ENCODE measurements at places on chromosomes 7 and 10. TPM values are rescaled to one million over a fixed set of nuclear protein-coding genes. Genes with fewer than 3 reads are reported as not detected.

Gene IFIT3
- 15.2 TPM for polyA plus RNA-seq

Gene CYP3A5
- 2.0 TPM for polyA plus RNA-seq

Gene ZNF479
- not detected for polyA plus RNA-seq

Gene ADAM22
- polyA plus RNA-seq, result 3.7 TPM

Gene SPDYE8
- polyA plus RNA-seq, result 0.69 TPM

Gene CUZD1
- 1.9 TPM for polyA plus RNA-seq

Gene TM9SF3
- polyA plus RNA-seq, result 185 TPM

Gene CALU
- 222 TPM for polyA plus RNA-seq

Gene ADIRF
- polyA plus RNA-seq, result 18.9 TPM

Gene PRLHR
- polyA plus RNA-seq, result 0.03 TPM

Gene TRIM50
- polyA plus RNA-seq, result not detected

DNA sequence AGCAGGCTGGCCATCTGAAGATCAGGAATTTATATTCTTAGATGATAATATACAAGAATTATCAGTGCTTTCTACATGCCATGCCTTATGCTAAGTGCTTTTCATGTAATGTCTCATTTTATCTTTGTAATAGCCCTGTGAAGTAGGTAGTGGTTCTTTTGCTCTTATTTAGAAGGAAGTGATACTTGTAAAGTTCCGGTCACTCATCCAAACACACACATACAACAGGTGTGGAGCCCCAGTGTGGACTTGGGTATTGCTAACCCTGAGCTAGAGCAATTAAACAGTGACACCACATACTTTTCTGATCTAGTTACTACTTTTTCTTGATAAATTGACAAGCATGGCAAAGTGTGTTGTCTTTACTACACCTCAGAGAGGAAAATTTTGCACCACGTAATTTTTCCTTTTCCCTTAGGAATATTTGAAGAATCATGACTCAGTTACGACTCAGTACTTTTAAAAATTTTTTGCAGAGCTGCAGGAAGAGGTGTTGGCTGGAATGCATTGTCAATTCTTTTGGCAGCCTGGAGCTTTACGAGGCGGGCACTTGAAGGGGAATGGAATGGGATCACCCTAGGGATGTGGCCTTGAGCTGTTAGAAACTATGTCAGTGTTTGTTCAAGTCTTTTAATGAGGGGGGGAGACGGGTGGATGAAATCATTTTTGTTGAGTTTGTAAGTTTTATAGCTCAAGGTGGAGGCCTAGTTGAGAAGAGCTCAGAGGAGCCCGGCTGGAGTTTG is 212.5 kb upstream of the CELF2 start:
- no peak for DNase-seq

- no peak for DNase-seq
These were observed 63.3 kb upstream of the CHST15 start for GRCh38 chr10:124156524-124157260.

GRCh38 chr7:140200061-140200989 is 23.5 kb upstream of the KDM7A start:
- DNase-seq, result no peak

DNA sequence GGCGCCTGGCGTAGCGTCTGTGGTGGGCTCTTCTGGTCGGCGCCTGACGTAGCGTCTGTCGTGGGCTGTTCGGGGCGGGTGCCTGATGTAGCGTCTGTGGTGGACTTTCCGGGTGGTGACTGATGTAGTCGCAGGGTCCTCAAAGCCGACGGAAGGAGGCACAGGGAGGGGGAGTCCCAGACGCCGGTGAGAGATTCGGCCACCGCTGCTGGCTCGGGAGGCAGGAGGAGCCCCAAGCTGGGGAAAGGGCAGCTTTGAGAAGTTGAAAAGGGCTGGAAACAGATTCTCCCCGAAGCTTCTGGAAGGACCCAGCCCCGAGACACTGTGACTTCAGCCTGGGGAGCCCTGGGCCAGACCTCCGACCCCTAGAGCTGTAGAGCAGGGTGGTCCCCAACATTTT is 105.7 kb downstream of the DNAJB6 start:
- no peak for DNase-seq

DNA sequence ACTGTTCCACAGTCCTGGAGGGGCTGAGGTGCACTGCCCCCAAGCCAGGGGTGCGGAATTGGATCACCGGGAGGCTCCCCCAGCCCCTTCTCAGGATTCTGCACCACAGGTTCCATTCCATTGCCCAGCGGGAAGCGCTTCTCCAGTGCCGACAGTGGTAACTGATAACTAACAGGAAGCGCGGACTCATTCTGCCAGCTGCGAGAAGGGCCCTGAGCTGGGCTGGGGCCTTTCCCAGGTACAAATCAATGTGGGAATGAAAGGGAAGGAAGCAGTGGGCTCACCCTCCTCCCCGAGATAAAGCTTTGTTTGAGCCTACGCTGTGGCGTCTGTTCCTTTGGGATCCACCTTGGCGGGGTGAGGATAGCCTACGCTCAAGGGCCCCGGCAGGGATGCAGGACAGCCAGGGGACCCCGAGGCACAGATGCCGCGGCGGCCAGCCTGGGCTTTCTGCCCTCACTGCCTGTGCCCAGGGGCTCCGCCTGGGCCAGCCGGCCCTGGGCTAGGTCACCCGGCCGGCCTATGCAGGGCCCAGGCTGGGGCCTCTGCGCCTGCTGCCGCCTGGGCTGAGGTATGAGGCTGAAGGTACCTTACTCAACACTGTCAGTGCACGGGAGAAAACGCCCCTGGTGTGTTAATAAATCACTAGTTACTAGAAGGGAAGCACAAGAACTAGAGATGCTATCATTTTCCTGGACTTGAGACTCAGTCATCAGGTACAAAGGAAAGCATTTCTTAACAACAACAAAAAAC is 39.4 kb downstream of the EN2 start:
- DNase-seq, result no peak

DNA sequence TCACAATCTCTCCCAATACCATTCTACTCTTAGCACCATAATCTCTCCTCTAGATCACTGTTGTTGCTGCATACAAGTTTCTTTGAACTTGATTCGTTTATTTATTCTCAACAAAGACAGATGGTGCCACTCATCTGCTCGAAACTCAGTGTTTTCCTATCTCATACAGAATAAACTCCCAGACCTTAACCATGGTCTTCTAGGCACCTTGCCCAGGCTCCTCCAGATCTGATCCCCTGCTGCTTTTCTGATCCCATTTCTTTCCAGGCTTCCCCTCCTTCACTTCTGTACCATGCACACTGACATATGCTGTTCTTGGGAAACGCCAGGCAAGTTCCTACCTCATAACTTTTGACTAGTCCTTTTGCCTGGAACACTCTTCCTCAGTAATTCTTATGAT is 645.7 kb downstream of the DNAJB9 start:
- DNase-seq, result no peak

DNA sequence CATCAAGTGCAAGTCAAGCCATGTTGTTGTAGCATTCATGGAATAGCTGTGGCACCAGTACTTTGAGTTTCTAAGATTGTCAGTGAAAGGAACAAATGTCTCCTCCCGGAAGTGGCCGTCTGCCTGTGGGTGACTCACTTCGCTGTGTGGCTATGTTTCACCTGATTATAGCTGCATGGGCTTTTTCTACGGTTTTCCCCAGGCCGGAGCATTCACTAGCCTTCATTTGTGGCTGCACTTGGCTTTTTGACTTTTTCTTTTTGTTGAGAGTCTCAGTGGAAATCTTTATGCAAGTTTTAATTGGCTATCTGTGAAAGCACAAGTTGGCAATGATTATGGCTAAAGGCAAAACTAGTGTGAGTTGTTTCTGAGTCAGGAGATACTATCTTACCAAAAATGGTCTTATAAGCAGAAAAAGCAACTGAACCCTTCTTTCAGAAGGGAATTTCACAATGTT is 35.0 kb downstream of the SRI start:
- DNase-seq, result no peak

GRCh38 chr10:31011017-31011664 is 20.5 kb downstream of the ZNF438 start:
- DNase-seq, result no peak

DNA sequence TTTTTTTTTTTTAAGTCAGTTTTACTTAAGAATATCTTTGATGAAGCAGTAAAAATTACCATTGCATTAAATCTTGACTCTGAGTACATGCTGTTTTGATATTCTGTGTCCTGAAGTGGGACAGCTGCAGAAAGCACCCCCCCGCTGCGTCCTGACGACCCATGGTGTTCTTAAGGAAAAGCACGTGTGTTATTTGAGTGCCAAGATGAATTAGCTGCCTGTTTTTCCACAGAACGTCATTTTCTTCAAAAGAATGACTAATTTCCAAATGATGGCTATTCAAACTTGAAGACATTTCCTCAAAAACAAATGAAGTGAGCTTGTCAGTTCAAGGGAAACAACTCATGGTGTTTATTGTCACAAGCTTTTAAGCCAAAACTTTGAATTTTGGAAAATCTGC is 45.9 kb downstream of the CREM start:
- DNase-seq, result no peak

- DNase-seq, result no peak
These were observed 645.7 kb downstream of the PHTF2 start for GRCh38 chr7:78444267-78444666.

GRCh38 chr7:24283897-24284698 is at the start of gene NPY:
Gene NPY (plus strand): TSS chr7:24284190. CDS start chr7:24285241, 1,051 bp downstream.
- DNase-seq, result no peak

DNA sequence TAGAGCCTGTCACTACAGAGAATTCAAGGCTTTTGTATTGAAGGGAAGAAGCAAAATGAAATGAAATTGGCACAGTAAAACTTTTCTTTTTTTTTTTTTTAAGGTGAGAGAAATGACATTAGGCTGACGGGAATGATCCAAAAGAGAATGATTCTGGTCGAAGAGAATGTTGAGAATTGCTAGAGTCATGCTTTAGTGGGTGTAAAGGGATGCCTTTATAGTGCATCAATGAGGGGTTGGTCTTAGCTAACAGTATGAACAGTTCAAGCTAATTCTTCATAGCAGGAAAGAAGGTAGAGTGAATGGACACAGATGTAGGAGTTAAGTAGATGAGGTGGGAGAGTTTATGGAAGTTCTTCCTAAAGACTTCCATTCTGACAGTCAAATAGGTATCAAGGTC is 32.3 kb upstream of the LSM8 start:
- DNase-seq, result no peak

- DNase-seq, result no peak
These were observed 17.3 kb upstream of the C10orf95 start for GRCh38 chr10:102468683-102469082.

- DNase-seq, result no peak
These were observed 15.6 kb upstream of the PARP12 start for GRCh38 chr7:140078392-140078791.

GRCh38 chr10:4212111-4212630 is 427.2 kb upstream of the KLF6 start:
- DNase-seq, result no peak

DNA sequence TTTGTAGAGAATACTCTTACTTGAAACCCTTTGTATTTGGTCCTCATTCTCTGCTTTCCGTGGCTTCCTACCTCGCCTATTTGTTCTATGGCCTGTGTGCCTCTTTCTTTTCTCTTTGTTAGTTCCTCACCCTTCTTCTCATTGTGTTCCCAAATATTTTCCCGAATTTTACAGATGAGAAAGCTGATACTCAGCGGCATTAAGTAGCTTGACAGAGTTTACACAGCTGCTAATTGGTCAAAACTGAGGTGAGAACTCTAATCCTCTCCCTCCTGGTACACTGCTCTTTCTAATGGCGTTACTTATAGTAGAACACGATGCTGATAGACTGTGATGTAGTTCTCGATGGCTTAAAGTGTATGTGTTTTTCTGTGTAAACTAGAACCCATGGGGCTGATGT is 80.7 kb upstream of the HDAC9 start:
- DNase-seq, result no peak
